ENCODE measurements at places on chromosomes 4 and X.

- H3K27me3 ChIP-seq: no peaks in the 10 kb centered on the region
- H3K4me1 ChIP-seq: peaks cover 35% of the 10 kb centered on the region
- no peak for DNase-seq
- no peak overlapping the region for H3K27ac ChIP-seq
- H3K4me3 ChIP-seq: no peak overlapping the region
These were observed 31.1 kb downstream of the SULT1E1 start for GRCh38 chr4:69828828-69829227.

DNA sequence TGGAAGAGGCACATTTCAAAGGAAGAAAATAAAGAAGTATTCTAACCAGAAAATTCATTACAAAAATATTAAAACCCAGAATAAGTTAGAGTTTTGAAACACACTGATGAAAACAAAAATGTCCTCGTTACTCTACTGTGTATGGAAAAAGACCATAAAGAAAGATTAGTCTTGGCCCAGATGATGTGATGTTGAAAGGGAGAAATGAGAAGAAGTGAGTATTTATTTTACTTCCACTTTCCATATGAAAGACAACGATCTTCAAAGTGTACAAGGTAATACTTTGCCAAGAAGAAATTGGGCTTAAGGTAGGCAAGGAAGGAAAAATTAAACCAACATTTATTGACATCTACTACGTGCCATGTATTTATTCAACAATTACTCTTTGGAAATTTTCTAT lies 48.6 kb upstream of the EMCN start:
- H3K27ac ChIP-seq: no peak overlapping the region
- H3K36me3 ChIP-seq: no peaks in the 10 kb centered on the region
- no peaks in the 10 kb centered on the region for H3K27me3 ChIP-seq
- H3K4me1 ChIP-seq: no peaks in the 10 kb centered on the region
- DNase-seq: no peak

- H3K4me1 ChIP-seq: no peaks in the 10 kb centered on the region
- H3K36me3 ChIP-seq: no peaks in the 10 kb centered on the region
- DNase-seq: peak; percentile 40
These were observed 29.2 kb upstream of the ZNF81 start for GRCh38 chrX:47807548-47807947.

GRCh38 chr4:125390126-125390525 lies 75.4 kb downstream of the FAT4 start:
- H3K36me3 ChIP-seq: no peaks in the 10 kb centered on the region
- H3K4me1 ChIP-seq: no peaks in the 10 kb centered on the region
- H3K4me3 ChIP-seq: no peak overlapping the region
- DNase-seq: no peak
- H3K27ac ChIP-seq: no peak overlapping the region

DNA sequence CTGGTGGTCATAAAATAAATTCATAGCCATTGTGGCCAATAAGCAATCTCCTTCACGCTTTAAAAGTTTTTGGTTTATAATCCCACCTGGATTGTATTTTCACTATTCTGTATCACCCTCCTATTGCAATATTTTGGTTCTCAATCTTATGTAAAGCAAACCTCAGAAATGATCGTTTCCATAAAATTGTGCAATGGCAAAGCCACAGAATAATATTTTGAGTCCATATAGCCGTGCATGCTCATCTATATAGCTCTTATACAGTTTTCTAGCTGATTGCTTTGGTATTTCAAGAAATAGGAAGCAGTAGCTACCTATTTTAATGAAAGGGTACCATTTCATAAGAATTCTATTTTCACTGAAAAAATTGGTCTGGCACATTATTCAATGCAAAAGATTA lies 10.0 kb upstream of the HAND2 start:
- no peak for DNase-seq
- H3K27me3 ChIP-seq: no peaks in the 10 kb centered on the region
- H3K36me3 ChIP-seq: no peaks in the 10 kb centered on the region
- no peaks in the 10 kb centered on the region for H3K4me1 ChIP-seq
- H3K4me3 ChIP-seq: no peak overlapping the region

GRCh38 chrX:19893727-19894126 lies 6.3 kb upstream of the SH3KBP1 start:
- H3K4me3 ChIP-seq: no peak overlapping the region
- H3K4me1 ChIP-seq: no peaks in the 10 kb centered on the region
- DNase-seq: no peak
- no peak overlapping the region for H3K27ac ChIP-seq
- no peaks in the 10 kb centered on the region for H3K27me3 ChIP-seq

- H3K36me3 ChIP-seq: no peaks in the 10 kb centered on the region
- no peak overlapping the region for H3K27ac ChIP-seq
- no peak overlapping the region for H3K4me3 ChIP-seq
- no peaks in the 10 kb centered on the region for H3K4me1 ChIP-seq
- H3K27me3 ChIP-seq: no peaks in the 10 kb centered on the region
- no peak for DNase-seq
These were observed 6.0 kb downstream of the UGT2B17 start for GRCh38 chr4:68570122-68570507.

DNA sequence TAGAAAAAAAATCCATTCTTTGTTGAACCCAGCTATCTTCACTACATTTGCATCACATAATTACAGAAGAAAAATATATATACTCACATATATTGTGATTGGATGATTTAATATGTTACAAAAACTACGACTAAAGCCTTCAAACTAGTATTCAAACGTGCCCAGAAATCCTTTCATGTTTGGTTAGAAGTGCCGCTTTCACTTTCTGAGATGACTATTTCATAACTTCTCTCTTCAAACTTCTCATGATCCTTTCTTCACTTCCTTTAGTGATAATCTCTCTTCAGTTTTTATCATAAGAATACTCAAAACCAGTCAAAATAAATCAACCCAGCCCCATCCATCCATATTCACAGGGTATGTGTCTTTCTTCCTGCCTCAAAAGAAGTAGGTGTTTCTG lies 50.8 kb upstream of the NAF1 start:
- no peaks in the 10 kb centered on the region for H3K4me1 ChIP-seq
- H3K27ac ChIP-seq: no peak overlapping the region
- no peaks in the 10 kb centered on the region for H3K27me3 ChIP-seq
- no peaks in the 10 kb centered on the region for H3K36me3 ChIP-seq
- no peak overlapping the region for H3K4me3 ChIP-seq
- DNase-seq: no peak

GRCh38 chr4:107618656-107619055 lies 101.4 kb downstream of the PAPSS1 start:
- H3K4me3 ChIP-seq: no peak overlapping the region
- peaks cover under 1% of the 10 kb centered on the region for H3K36me3 ChIP-seq
- H3K4me1 ChIP-seq: peaks cover 4% of the 10 kb centered on the region
- H3K27ac ChIP-seq: no peak overlapping the region
- no peak for DNase-seq
- no peaks in the 10 kb centered on the region for H3K27me3 ChIP-seq

GRCh38 chrX:104913348-104913747 lies 307.1 kb downstream of the TEX13A start:
- H3K4me1 ChIP-seq: no peaks in the 10 kb centered on the region
- no peaks in the 10 kb centered on the region for H3K27me3 ChIP-seq
- H3K4me3 ChIP-seq: no peak overlapping the region
- no peaks in the 10 kb centered on the region for H3K36me3 ChIP-seq

DNA sequence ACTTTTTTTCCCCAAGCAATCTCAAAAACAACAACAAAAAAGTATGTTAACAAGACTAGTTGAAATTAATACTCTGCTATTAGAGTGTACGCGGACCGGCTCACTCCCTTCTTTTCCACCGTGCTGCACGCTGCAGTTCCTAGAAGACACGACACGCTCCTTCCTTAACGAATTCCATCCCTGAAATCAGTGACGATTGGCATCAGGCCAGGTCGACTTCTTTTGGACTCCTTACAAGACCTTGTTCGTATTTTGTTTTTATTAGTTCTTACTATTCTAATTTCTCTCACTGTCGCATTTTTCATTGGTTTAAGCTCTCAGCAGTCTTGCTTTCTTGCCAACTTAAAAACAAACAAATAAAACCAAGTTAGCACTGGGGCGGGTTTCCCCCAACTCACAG lies 175.8 kb upstream of the PITX2 start:
- no peaks in the 10 kb centered on the region for H3K36me3 ChIP-seq
- H3K27ac ChIP-seq: no peak overlapping the region
- no peak for DNase-seq
- H3K4me3 ChIP-seq: no peak overlapping the region
- H3K27me3 ChIP-seq: no peaks in the 10 kb centered on the region

DNA sequence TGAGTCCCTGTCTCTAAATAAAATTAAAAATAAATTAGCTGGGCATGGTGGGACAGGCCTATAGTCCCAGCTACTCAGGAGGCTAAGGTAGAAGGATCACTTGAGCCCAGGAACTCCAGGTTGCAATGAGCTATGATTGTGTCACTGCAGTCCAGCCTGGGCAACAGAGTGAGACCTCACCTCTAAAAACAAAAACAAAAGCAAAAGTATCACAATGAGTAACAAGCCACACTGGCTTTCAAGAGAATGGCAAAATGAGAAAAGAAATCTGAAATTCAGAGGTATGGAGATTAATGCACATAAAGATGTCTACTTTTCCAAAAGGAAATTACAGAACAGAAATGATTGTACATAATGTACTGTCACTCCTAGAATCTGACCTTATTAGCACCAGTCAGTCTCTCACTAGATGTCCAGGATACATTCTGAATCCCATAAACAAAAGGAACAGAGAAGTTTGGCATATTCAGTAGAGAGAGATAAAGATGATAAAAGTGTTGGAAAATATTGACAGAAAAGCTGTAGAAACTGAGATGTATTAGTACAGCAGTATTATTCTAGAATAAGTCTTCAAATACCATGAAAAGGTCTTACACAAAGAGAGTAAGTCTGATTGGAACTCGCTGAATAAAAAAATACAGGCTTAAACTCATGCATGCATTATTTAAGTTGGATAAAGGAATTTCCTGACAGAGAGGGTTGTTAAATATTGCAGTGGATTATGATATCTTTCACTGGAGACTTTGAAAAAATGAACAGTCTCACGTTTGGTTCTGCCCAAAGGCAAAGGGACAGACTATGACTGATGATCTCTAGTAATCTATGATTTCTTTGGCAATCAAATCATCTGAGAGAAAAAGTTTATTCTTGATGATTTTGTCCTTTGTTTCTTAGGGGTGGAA lies 102.5 kb downstream of the SH3RF1 start:
- peaks cover 14% of the 10 kb centered on the region for H3K4me1 ChIP-seq
- no peak overlapping the region for H3K4me3 ChIP-seq
- DNase-seq: no peak
- no peaks in the 10 kb centered on the region for H3K36me3 ChIP-seq
- no peaks in the 10 kb centered on the region for H3K27me3 ChIP-seq

DNA sequence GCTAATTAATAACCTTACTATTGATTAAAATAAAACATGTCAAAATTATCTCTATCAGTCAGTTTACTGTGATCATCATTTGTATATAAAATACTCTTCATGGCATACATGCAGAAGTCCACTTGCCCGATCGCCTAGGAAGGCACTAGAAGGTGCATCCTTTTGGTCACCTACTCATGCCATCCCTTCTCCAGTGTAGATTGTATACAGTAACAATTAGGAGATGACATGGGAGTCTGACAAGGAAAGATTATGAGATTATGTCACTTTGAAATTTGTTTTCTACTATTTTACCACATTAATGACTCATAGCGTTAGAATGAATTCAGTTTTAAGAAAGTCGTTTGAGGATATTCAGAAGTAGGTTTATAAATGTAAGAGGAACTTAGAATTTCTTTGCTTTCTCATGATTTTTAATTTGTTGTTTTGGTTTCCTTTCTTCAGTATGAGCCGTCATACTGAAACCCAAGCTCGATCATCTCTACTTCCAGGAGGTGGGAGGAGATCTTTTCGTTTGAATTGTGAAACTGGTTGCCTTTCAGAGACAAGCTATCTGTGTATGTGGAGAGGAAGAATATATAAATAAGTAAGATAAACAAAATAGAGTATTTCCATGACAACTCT lies 51.1 kb upstream of the UNC5C start:
- no peak overlapping the region for H3K27ac ChIP-seq
- no peak overlapping the region for H3K4me3 ChIP-seq
- no peaks in the 10 kb centered on the region for H3K36me3 ChIP-seq
- no peak for DNase-seq
- H3K4me1 ChIP-seq: no peaks in the 10 kb centered on the region

DNA sequence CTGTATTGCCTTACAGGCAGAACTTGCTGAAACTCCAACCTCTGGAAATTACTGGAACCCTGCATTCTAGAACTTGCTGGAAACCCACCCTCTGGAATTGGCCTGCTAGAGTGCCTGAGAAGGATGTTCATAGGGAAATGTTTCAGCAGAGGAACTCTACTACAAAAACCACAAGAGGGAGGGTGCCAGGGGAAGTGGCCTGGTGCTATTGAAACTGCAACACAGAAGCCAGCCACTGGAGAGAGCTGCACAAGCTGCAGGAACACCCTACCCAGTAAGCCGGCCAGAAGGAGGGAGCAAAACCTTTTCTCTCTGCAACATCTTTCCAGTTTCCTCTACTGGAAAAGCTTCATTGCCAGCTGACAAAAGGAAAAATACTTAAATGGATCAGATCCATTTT lies 2.5 kb upstream of the BRWD3 start:
- no peak overlapping the region for H3K4me3 ChIP-seq
- H3K27me3 ChIP-seq: no peaks in the 10 kb centered on the region
- no peaks in the 10 kb centered on the region for H3K4me1 ChIP-seq
- H3K36me3 ChIP-seq: no peaks in the 10 kb centered on the region

DNA sequence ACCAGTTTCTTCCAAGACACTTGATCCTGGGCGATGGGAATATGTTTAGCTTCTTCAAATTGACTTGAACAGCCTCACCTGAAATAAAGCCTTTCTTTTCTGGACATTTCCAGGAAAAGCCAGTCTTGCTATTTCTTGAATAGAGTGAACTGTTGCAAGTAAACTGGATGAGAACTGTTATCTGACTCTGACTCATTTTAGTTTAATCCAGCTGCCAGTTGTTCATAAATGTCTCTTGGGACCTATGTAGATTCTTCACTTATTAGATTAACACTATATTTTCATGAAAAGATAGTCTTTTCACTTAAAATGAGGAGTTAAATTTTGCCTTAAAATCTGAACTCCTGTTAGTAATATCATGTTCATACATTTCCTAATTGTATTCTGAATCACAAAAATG lies 615.4 kb upstream of the GALNT7 start:
- no peak for DNase-seq
- H3K4me1 ChIP-seq: no peaks in the 10 kb centered on the region
- no peaks in the 10 kb centered on the region for H3K36me3 ChIP-seq

DNA sequence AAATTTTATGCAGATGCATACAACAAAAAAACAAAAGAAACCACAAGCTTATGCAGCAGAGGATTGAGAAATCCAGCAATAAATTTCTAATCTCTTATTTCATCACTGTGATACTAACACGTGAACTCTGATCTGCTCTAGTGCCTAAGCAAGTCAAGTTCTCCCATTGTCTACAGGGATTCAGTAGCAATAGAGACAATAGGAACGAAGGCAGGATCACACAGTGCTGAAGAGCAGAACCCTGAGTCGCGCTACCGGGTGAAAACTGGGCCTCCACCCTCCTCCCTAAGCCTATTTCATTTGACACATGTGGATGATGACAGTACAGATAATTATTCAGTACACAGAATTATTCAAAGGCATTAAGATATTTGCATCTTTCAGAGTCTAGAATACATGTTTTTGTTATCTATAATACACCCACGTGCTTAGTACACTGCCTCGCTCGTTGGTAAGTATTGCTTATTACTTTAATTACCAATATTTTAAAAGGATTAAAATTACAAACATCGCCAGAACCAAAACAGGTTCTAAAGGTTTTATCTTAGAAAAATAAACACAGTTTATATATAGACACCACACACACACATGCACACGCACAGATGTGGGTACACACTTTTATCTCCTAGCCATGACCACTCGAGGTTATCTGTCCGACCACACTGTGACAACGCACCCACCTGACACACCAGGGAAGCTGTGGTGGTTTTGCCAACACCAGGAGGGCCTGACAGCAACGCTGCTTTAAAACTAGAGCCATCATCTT lies 60.1 kb downstream of the RFC1 start:
- H3K27ac ChIP-seq: no peak overlapping the region
- no peak overlapping the region for H3K4me3 ChIP-seq

All from pancreas (tissue), 10 donors.